Esophagus muscularis mucosa (tissue), 4 donors: ENCODE measurements at places on chromosomes 13 and 19. TPM values are rescaled to one million over a fixed set of nuclear protein-coding genes. Genes with fewer than 3 reads are reported as not detected.

DNA sequence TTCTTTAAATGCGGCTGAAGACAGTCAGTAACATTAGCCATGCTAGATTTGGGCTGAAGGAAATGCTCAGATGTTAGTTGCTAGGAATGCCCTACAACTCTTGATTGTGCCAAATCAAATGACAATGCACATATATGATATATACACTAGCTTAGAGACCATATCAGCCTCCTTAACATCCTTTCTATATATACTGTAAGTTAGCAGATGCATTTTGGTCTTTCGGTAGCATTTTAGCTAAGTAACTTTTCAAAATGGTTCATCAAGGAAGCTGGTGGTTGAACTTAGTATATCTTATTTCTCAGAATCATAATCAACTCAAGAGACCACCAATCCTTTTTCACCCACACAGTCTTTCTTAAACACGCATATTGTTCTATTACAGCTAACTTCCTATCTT, 14.1 kb upstream of the ENOX1 start:
- H3K36me3 ChIP-seq, result no peaks in the 10 kb centered on the region
- no peaks in the 10 kb centered on the region for H3K27me3 ChIP-seq
- peaks cover 7% of the 10 kb centered on the region for H3K4me1 ChIP-seq

- H3K27ac ChIP-seq, result no peak overlapping the region
- no peaks in the 10 kb centered on the region for H3K27me3 ChIP-seq
- no peak for DNase-seq
Measured at GRCh38 chr19:19329126-19329525, 8.5 kb downstream of the MAU2 start.

- H3K27ac ChIP-seq, result no peak overlapping the region
- peaks cover 27% of the 10 kb centered on the region for H3K4me1 ChIP-seq
- H3K36me3 ChIP-seq, result peaks cover 84% of the 10 kb centered on the region
- no peak for DNase-seq
- H3K27me3 ChIP-seq, result no peaks in the 10 kb centered on the region
Measured at GRCh38 chr19:13958043-13958442, 5.7 kb downstream of the DCAF15 start.

Gene LILRB1
- 3.5 TPM for total RNA-seq

DNA sequence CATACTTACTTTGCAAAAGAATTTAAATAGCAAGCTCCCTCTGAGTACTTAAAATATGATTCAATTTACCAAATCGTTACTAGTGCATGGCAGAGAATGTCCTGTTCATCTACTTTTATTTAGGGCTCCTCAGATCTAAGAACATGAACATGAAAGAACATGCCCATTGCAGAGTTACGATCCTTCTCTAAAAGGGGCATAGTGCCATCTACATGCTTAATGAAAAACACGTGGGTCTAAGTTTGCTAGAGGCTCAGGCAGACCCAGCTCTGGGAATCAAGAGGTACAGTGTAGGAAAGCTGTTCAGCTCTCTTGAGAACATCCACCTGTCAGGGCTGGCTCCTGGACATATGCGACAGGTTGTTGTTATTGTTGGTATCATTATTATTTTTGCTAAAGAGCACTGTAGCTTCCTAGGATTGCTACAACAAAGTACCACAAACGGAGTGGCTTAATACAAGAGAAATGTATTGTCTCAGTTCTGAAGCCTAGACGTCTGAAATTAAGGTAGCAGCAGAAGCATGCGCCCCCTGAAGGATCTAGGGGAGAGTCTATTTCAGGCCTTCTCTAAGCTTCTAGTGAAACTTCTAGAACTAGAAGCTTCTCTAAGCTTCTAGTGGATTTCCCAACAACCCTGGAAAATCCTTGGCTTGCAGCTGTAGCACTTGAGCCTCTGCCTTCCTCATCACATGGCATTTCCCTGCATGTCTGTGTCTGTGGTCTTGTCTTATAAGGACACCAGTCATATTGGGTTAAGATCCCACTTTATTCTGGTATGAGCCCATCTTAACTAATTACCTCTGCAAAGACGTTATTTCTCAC, 133.9 kb downstream of the DCT start:
- no peaks in the 10 kb centered on the region for H3K27me3 ChIP-seq
- no peak overlapping the region for H3K27ac ChIP-seq
- H3K4me3 ChIP-seq, result no peak overlapping the region
- no peak for DNase-seq

GRCh38 chr19:47608074-47608918, 638 bp upstream of the BICRA start:
- peak; percentile 96 for DNase-seq
- H3K36me3 ChIP-seq, result no peaks in the 10 kb centered on the region
- no peaks in the 10 kb centered on the region for H3K27me3 ChIP-seq
- H3K4me3 ChIP-seq, result peak overlapping the region; percentile 100

Gene PABPC3
- total RNA-seq, result under 0.01 TPM

- H3K4me3 ChIP-seq, result no peak overlapping the region
- peaks cover 62% of the 10 kb centered on the region for H3K4me1 ChIP-seq
- H3K27me3 ChIP-seq, result peaks cover 21% of the 10 kb centered on the region
Measured at GRCh38 chr19:8338835-8339234, 4.2 kb downstream of the KANK3 start.

- no peaks in the 10 kb centered on the region for H3K27me3 ChIP-seq
- peaks cover 9% of the 10 kb centered on the region for H3K4me1 ChIP-seq
- no peak overlapping the region for H3K27ac ChIP-seq
- no peak for DNase-seq
Measured at GRCh38 chr19:42466521-42467182, 23.9 kb upstream of the CXCL17 start.

GRCh38 chr19:13610039-13610691, 103.9 kb upstream of the CACNA1A start:
- H3K4me3 ChIP-seq, result no peak overlapping the region
- DNase-seq, result no peak
- no peaks in the 10 kb centered on the region for H3K36me3 ChIP-seq
- H3K4me1 ChIP-seq, result no peaks in the 10 kb centered on the region
- no peaks in the 10 kb centered on the region for H3K27me3 ChIP-seq
- H3K27ac ChIP-seq, result no peak overlapping the region

Gene PALM3
- total RNA-seq, result 0.32 TPM

DNA sequence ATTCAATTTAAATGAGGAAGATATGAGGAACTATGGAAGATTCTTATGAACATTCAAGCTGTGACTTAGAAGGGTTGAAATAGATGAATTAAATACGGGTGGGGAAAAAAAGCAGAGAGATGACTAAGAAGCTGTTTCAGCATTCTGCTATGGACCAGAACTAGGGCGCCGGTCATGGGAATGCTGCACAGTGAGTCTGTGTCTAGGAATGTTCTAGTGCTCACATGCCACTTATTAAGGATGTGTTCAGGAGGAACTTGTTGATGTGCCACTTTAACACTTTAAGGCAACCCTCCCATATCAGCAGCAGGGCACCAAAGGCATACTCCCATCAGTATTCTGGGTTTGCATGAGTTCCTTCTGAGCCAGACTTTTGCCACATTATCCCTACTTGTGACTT, 152.1 kb downstream of the POSTN start:
- H3K27me3 ChIP-seq, result no peaks in the 10 kb centered on the region
- no peak overlapping the region for H3K4me3 ChIP-seq
- no peak for DNase-seq
- no peaks in the 10 kb centered on the region for H3K36me3 ChIP-seq
- H3K4me1 ChIP-seq, result no peaks in the 10 kb centered on the region

- no peak overlapping the region for H3K4me3 ChIP-seq
- peaks cover 80% of the 10 kb centered on the region for H3K4me1 ChIP-seq
- no peaks in the 10 kb centered on the region for H3K27me3 ChIP-seq
- H3K27ac ChIP-seq, result no peak overlapping the region
- no peak for DNase-seq
- no peaks in the 10 kb centered on the region for H3K36me3 ChIP-seq
Measured at GRCh38 chr19:18488403-18488723, 33.5 kb downstream of the ELL start.

DNA sequence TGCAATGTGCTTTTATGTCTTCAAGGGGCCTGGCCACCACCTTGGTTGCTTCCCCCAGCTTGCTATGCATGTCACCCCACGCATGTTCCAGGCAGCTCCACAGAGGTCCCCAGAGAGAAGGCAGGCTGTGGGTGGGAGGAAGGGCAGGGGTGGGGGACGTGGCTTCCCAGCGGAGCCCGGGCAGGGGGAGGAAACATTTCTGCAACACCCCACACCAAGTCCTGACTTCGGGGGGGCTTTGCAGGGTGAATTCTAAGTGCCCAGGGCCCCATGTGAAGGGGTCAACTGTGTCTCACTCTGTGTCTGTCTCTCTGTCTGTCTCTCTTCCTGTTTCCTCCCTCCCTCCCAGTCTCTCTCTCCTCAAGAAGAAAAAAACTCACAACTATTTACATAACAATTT, 39.6 kb downstream of the LTBP4 start:
- H3K4me3 ChIP-seq, result no peak overlapping the region
- no peaks in the 10 kb centered on the region for H3K36me3 ChIP-seq
- H3K4me1 ChIP-seq, result peaks cover 19% of the 10 kb centered on the region
- DNase-seq, result no peak

DNA sequence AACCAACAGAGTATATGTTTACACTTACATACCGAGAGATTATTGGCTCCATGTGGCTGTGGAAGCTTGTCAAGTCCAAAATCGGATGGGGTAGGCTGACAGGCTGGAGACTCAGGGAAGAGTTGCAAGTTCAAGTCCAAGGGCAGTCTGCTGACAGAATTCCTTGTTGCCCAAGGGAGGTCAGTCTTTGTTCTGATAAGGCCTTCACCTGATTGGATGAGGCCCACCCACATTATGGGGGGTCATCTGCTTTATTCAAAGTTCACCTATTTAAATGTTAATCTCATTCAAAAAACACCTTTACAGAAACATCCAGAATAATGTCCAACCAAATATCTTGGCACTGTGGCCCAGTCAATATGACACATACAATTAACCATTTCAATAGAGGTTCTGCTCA, 452.4 kb downstream of the KLF12 start:
- H3K4me3 ChIP-seq, result no peak overlapping the region
- no peak overlapping the region for H3K27ac ChIP-seq
- DNase-seq, result no peak

DNA sequence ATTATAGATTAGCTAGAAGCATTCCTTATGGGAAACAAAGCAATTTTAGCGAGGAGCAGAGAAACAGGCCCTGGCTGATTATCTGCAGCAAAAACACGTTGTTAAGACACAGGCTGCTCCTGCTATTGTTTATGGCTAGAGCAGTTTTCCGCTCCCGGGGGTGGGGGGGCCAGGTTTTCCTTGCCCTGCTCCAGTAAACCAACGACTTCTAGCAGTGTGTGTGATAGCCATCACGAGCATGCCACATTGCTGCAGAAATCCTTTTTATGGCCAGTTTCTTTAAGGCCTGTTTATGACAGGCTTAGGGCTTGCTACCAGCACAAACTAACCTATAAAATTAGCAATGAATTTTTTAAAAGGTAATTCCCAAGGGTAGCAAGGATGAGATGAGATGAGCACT, 18.4 kb upstream of the IL17D start:
- H3K27me3 ChIP-seq, result no peaks in the 10 kb centered on the region
- no peak for DNase-seq
- H3K36me3 ChIP-seq, result no peaks in the 10 kb centered on the region
- no peak overlapping the region for H3K27ac ChIP-seq
- H3K4me3 ChIP-seq, result no peak overlapping the region
- H3K4me1 ChIP-seq, result no peaks in the 10 kb centered on the region

Gene KLK14
- total RNA-seq, result not detected

Gene SUCLA2
- 42.1 TPM for total RNA-seq

Gene EPSTI1
- total RNA-seq, result 16.3 TPM

GRCh38 chr13:32330441-32330840, 15.1 kb downstream of the BRCA2 start:
- no peak overlapping the region for H3K27ac ChIP-seq
- no peaks in the 10 kb centered on the region for H3K27me3 ChIP-seq
- no peaks in the 10 kb centered on the region for H3K4me1 ChIP-seq
- no peaks in the 10 kb centered on the region for H3K36me3 ChIP-seq
- no peak overlapping the region for H3K4me3 ChIP-seq

Gene DCT
- total RNA-seq, result 0.17 TPM

DNA sequence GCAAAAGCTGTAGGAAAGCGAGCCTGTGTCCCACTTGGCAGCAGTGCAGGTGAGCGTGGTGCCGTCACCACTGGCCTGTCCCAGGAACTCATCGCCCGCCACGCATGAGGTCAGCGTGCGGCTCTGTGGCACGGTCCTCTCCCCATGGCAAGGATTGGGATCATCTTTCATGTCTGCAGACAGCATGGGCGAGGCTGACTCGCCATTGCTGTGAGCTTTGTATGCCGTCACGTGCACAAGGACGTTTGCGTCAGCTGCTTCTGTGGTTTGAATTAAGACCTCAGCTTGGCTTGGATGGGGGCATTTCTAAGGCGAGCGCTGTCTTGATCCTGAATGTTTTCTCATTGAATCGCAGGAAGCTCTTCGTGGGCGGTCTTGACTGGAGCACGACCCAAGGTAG, 9.8 kb downstream of the DAZAP1 start:
- H3K27ac ChIP-seq, result peak overlapping the region; percentile 21
- DNase-seq, result no peak
- H3K4me1 ChIP-seq, result peaks cover 60% of the 10 kb centered on the region
- peaks cover 56% of the 10 kb centered on the region for H3K36me3 ChIP-seq

GRCh38 chr19:43741075-43741825, 13.5 kb downstream of the SMG9 start:
- H3K27ac ChIP-seq, result no peak overlapping the region
- peaks cover 18% of the 10 kb centered on the region for H3K36me3 ChIP-seq
- no peaks in the 10 kb centered on the region for H3K27me3 ChIP-seq
- H3K4me3 ChIP-seq, result no peak overlapping the region
- peaks cover 6% of the 10 kb centered on the region for H3K4me1 ChIP-seq

GRCh38 chr13:44800626-44801025, 188.6 kb downstream of the NUFIP1 start:
- no peaks in the 10 kb centered on the region for H3K36me3 ChIP-seq
- no peaks in the 10 kb centered on the region for H3K27me3 ChIP-seq
- no peak overlapping the region for H3K4me3 ChIP-seq
- no peaks in the 10 kb centered on the region for H3K4me1 ChIP-seq
- H3K27ac ChIP-seq, result no peak overlapping the region

DNA sequence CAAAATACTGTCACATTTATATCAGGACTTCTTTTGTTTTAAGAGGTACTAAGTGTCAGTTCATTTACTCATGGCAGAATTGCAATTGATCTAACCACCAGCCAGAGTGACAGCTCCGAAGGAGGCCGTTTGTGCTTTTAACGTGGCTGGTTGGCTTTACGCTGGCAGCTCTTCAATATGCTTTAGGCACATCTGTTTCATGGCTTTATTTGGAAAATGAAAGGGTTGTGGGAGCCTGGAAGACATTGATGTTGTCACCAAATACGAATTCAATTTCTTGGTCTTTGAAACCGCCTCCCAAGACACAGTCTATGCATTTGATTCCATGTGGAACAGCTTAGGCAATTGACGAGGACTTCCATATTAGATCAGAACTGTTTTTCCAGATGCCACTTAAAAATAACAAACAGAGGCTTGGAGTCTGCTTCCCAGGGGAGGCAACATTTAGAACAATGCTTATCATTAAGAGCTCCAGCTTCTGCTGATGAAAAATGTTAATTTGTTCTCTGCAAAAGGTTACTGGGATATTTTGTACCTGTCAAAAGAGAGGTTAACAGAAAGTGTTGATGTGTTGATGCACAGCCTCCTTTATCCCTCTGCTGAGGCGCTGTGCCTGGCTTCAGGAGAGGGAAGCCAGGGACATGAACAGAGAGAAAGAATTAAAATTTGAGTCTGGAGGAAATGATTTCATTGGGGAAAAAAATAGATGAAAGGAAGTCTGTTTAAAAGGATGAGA, 64.0 kb upstream of the TNFRSF19 start:
- no peak overlapping the region for H3K4me3 ChIP-seq
- H3K27ac ChIP-seq, result peak overlapping the region; percentile 56
- H3K4me1 ChIP-seq, result peaks cover 28% of the 10 kb centered on the region
- DNase-seq, result no peak
- no peaks in the 10 kb centered on the region for H3K36me3 ChIP-seq

- DNase-seq, result peak; percentile 64
- H3K4me3 ChIP-seq, result peak overlapping the region; percentile 97
- H3K4me1 ChIP-seq, result peaks cover 16% of the 10 kb centered on the region
- H3K36me3 ChIP-seq, result peaks cover 8% of the 10 kb centered on the region
- H3K27ac ChIP-seq, result peak overlapping the region; percentile 96
Measured at GRCh38 chr13:109778102-109778542, 8.3 kb downstream of the IRS2 start.
